ENCODE measurements at places on chromosomes 1 and 21.

- no peak for DNase-seq
These were observed 225.8 kb upstream of the PROX1 start for GRCh38 chr1:213761845-213762407.

DNA sequence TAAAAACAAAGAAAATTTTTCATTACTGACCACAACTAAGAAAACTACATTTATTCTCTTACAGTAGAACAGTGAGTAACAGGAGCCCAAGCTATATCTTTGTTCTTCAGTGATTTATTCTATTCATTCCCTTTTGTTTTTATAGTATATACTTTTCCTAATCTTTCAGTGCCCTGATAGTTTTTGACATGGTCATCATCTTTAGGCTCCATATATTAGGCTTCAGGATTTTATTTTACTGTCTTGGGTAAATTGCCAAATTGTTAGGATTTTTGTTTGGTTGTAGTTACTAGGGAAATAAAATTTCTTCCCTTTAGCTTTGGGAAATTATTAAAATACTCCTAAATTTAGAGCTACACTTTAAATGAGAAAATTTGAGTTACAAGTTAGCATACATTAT is 10.3 kb downstream of the FBXO28 start:
- DNase-seq = no peak

- no peak for DNase-seq
These were observed 86.2 kb downstream of the RIPK4 start for GRCh38 chr21:41680444-41681347.

DNA sequence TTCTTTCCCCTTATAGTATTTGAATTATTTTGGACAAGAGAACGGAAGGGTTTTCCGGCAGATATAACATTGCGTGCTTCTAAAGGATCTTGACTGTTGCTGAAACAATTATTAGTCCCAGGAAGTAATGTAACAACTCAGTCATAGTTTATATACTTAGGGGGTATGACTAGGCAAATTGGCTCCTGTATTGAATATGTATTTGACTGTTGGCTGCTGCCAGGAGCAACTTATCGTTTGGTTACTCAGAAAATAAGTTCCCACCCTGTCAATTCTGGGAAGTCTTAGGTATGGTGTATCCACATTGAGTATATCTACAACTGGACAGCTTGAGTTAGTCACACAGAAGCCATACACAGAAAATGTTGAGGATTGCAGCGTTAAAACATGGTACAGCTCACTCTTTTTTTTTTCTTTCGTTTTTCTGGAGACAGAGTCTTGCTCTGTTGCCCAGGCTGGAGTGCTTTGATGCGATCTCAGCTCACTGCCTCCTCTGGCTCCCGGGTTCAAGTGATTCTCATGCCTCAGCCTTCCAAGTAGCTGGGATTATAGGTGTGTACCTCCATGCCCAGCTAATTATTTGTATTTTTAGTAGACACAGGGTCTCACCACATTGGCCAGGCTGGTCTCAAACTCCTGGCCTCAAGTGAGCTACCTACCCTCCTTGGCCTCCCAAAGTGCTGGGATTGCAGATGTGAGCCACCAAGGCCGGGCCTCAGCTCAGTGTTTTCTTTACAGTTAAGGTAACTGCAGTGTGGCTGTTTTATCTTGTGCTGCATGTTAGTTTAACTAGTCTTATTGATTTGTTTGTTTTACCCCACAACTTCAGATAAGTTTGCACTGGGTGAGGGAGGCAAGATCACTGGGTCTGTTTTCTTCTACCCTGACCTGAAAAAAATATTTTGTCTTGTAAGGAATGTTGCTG is 10.2 kb downstream of the SMAP2 start:
- no peak for DNase-seq

- DNase-seq = no peak
These were observed 111.8 kb downstream of the VPS13D start for GRCh38 chr1:12341667-12342066.

GRCh38 chr1:218273762-218274479 is 11.2 kb upstream of the RRP15 start:
- DNase-seq = no peak

- DNase-seq = no peak
These were observed 49.4 kb downstream of the ERG start for GRCh38 chr21:38448671-38449385.

All from NCI-H1694 (cell line).